ENCODE measurements at places on chromosomes 4 and X. TPM values are rescaled to one million over a fixed set of nuclear protein-coding genes. Genes with fewer than 3 reads are reported as not detected.

PLK4 gene
- total RNA-seq: 2.7 TPM

RHOXF2B gene
- not detected for total RNA-seq

SLC6A14 gene
- total RNA-seq: not detected

DNA sequence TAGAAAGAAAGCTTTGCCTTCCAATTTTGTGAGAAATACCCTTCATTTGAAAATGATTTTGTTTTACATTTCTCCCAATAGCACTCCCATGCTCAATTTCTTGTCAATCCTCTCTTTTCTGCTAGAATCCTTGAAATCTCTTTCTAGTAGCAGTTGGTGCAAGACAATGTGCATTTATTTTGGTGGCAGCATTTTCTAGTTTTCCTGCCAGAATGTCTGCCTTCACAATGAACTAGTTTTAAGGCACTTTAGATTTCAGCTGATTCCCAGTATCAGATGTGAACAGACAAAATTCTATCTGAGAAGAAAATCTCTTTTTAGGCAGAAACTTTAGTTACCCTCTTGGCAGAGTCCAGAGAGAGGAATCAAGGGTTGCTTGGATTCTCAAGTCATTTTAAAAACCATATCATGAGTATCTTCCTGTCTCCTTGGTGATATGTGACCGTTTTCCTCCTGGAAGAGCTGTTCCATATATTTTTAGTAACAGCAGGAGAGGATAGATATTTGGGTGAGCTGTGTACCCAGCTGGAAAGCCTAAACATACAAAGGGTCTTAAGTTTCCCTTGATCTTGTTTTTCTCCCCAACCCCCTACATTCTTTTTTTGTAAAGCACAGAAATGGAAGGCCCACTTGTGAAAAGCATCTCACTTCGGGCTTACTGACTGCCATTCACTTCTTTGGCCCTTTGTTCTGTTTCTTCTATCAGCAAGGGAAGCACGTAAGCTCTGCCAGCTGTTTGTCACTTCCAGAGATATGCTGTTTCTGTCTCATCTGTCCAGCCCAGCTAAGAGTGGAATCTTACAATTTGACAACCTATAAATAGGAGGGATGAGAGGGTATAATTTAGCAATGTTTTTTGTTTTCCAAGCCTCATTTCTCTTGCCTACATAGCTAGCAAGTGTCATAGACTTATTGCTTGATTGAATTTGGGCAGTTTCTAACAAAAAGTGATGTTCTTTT is 38.7 kb downstream of the TSPAN7 start:
- DNase-seq: no peak
- peaks cover 19% of the 10 kb centered on the region for H3K27me3 ChIP-seq
- no peak overlapping the region for H3K4me3 ChIP-seq

PITX2 gene
- total RNA-seq: not detected

GRCh38 chrX:46837558-46838485 is 979 bp downstream of the RP2 start:
- peaks cover 6% of the 10 kb centered on the region for H3K4me1 ChIP-seq
- no peak for DNase-seq
- H3K36me3 ChIP-seq: no peaks in the 10 kb centered on the region

SYTL4 gene
- not detected for total RNA-seq

DNA sequence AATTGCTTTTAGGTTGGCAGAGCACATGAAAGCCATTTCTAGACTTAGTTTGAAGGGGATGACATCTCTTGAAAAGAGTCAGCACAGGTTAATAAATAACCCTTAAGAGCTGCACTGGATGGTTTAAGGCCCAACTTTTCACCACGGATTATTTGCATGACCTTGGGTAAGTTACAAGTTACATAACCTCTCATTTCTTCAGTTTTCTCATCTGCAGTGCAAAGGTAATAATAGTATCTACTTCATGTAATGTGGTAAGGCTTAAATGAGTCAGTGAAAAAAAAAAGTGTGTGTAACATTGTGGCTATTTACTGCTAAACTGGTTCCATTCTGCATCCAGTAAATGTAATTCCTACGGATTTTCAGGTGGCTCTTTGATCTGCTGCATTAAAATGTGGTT is 715.8 kb downstream of the CCSER1 start:
- no peaks in the 10 kb centered on the region for H3K36me3 ChIP-seq
- no peak for DNase-seq
- H3K4me1 ChIP-seq: no peaks in the 10 kb centered on the region
- no peak overlapping the region for H3K27ac ChIP-seq
- no peak overlapping the region for H3K4me3 ChIP-seq

- H3K4me1 ChIP-seq: no peaks in the 10 kb centered on the region
- H3K27me3 ChIP-seq: no peaks in the 10 kb centered on the region
- H3K4me3 ChIP-seq: no peak overlapping the region
- no peak for DNase-seq
Observed at GRCh38 chrX:134604701-134605311, 53.5 kb downstream of the PLAC1 start.

PRKX gene
- 31.6 TPM for total RNA-seq

- no peaks in the 10 kb centered on the region for H3K4me1 ChIP-seq
- H3K27ac ChIP-seq: no peak overlapping the region
- no peak for DNase-seq
- H3K27me3 ChIP-seq: no peaks in the 10 kb centered on the region
- peaks cover 32% of the 10 kb centered on the region for H3K36me3 ChIP-seq
Observed at GRCh38 chr4:118761397-118762016, 74.4 kb downstream of the SEC24D start.
